ENCODE measurements at places on chromosomes 1 and 21. TPM values are rescaled to one million over a fixed set of nuclear protein-coding genes. Genes with fewer than 3 reads are reported as not detected.

DNA sequence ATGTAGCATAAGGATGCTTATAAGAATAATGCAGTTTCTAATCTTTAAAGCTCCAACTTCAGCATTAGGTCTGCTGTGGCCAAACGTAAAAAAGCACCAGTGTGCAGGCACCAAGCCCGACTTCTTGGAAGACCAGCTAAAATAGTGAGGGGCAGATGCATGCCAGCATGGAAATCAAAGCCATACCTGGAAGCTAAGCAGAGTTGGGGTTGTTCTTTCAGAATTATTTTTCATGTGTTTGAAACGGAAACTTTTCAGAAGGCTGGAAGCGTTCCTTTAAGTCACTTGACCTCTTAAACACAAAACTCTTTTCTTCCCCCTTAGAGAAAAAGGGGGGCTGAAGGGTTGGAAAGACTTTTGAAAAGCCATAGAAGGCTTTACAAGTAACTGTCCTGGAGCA is 329.2 kb upstream of the C1orf87 start:
- H3K4me3 ChIP-seq: no peak overlapping the region
- peaks cover 58% of the 10 kb centered on the region for H3K27me3 ChIP-seq
- no peaks in the 10 kb centered on the region for H3K36me3 ChIP-seq
- no peak overlapping the region for H3K27ac ChIP-seq
- H3K4me1 ChIP-seq: no peaks in the 10 kb centered on the region
- DNase-seq: no peak

GRCh38 chr1:67457247-67457646 is 27.0 kb upstream of the SERBP1 start:
- H3K27ac ChIP-seq: no peak overlapping the region
- DNase-seq: peak; percentile 7
- no peak overlapping the region for H3K4me3 ChIP-seq
- no peaks in the 10 kb centered on the region for H3K27me3 ChIP-seq
- no peaks in the 10 kb centered on the region for H3K4me1 ChIP-seq
- no peaks in the 10 kb centered on the region for H3K36me3 ChIP-seq

DNA sequence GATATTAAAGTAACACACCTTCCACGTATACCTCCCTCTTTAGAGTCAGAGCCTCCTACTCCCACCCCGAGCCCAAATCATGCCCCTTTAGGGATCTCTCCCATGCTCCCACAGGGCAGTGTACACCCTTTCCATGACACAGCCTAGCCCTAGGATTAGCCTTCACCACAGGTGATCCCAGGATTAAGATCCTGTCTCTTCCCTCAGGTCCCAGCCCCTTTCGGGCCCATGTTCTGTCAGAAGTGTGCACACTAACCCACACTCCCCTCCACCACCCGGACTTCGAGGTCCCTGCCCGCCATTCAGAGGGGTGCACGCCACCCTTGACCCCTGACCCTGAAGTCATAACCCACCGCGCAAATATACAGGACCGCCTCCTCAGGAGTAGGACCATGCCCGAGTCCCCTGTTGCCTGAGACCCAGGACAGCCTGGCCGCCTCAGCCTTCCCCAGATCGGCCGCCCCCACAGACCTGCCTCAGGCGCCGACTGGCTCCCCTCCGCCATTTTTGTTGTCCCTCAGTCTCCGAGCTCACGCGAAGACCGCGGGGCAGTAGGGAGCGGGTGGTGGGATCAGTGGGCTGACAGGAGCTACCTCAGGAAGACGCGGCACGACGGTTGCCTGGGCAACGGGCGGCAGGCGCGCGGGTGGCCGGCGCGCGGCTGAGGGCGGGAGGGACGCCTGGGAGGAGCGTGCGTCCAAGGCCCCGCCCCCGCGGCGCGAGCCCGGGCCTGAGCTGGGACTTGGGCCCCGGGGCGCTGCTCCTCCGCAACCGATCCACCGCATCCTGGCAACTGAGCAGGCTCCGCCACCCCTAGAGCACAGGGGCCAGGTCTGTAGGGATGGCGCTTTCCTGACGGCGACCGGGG is at the start of gene AGBL4:
Gene AGBL4, minus strand, starts transcription at position 663 of the 868 bp plus-strand sequence.
- H3K4me1 ChIP-seq: no peaks in the 10 kb centered on the region
- no peak within 1 kb of the TSS for H3K27ac ChIP-seq
- peak; percentile 11 for DNase-seq
- no peaks in the 10 kb centered on the region for H3K36me3 ChIP-seq

DNA sequence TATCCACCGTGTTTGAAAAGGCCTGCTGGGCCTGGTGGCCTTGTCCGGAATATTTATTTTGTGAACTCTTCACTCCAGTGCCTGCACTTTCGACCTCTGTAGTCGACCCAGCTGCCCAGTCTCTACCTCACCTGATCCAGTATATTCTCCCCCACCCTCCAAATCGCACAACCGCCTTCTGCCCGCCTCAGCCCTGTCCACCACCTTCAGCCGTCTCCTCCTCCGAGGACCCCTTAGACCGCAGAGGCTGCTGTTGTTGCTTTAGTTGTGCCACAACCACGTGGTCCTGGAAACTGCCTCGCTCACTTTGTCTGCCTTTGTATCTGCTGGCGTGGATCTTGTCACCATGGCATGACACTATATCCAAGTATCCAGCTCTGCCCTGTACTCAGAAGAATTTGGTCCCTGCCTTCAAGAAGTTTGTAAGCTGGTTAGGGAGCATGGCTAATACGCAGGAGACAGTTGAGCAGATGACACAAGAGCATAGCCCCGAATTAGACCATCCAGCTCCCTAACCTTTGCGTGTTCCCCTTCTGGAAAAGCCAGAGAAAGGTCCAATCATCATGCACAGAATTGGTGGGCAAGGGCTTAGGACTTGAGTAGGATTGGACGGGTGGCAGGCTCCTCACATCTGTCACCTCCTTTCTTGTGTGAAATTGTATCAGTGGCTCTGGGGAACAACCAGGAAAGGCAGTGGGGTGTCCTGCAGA is 1.5 kb downstream of the PHGDH start:
- peak; percentile 18 for DNase-seq
- no peaks in the 10 kb centered on the region for H3K36me3 ChIP-seq

GRCh38 chr1:35726450-35727433 is 8.1 kb upstream of the C1orf216 start:
- H3K27me3 ChIP-seq: no peaks in the 10 kb centered on the region
- H3K4me1 ChIP-seq: no peaks in the 10 kb centered on the region
- no peak overlapping the region for H3K27ac ChIP-seq

- H3K4me1 ChIP-seq: no peaks in the 10 kb centered on the region
- DNase-seq: no peak
- no peak overlapping the region for H3K27ac ChIP-seq
- H3K27me3 ChIP-seq: peaks cover 46% of the 10 kb centered on the region
Observed at GRCh38 chr1:160624464-160624863, 22.4 kb downstream of the SLAMF1 start.

Gene SPRR3
- total RNA-seq: not detected

DNA sequence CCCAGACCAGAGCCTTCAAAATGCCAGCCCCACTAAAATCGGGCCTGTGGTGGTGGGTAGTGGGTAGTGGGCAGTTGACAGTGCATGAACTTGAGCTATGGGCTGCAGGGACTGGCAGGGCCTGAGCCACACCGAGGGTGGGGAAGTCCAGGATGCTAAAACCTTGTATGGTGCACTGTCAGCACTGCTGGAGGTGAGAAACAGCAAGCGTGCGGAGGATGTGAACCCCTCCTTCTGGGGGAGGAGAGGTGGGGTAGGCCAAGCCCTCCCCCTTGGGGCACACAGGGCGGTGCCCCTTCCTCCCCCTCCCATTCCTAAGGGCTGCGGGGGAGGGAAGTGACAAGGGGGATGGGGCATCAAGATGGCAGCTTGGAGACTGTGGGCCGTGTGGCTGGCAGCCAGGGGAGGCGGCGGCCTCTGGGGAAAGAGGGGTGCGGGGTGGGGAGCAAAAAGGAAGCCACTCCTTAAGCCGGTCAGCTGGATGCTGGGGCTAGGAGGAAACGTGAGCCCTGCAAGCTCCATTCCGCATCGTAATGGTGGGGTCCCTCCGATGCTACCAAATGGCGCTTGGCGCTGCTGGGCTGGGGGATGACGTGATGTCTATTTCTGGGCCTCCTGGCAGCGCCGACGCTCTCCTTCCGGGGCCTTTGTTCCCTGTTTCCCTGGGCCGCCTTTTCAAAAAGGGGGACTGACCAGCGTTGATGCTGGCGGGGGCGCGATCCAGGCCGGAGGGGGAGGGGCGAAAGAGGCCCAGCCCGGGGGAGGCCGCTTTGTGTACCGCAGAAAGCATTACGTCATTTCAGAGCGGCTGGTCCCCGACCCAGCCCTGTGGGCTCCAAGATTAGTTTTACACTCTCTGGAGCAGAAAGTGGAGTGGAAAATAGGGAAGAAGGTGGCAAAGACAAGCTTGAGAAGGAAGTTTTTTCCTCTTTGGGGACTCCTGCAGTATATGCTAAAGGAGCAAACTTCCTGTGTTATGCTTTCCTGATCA is 809 bp downstream of the SYT11 start:
- H3K27ac ChIP-seq: no peak overlapping the region
- H3K4me1 ChIP-seq: peaks cover 15% of the 10 kb centered on the region
- H3K27me3 ChIP-seq: peaks cover 20% of the 10 kb centered on the region
- peaks cover 4% of the 10 kb centered on the region for H3K36me3 ChIP-seq
- no peak overlapping the region for H3K4me3 ChIP-seq

GRCh38 chr1:151716771-151717631 is at the start of gene CELF3:
CELF3 (minus strand) TSS chr1:151716803; CDS start chr1:151716020, 783 bp downstream.
- H3K4me3 ChIP-seq: no peak within 1 kb of the TSS
- peaks cover 67% of the 10 kb centered on the region for H3K27me3 ChIP-seq
- H3K36me3 ChIP-seq: no peaks in the 10 kb centered on the region
- H3K27ac ChIP-seq: no peak within 1 kb of the TSS
- no peak for DNase-seq

DNA sequence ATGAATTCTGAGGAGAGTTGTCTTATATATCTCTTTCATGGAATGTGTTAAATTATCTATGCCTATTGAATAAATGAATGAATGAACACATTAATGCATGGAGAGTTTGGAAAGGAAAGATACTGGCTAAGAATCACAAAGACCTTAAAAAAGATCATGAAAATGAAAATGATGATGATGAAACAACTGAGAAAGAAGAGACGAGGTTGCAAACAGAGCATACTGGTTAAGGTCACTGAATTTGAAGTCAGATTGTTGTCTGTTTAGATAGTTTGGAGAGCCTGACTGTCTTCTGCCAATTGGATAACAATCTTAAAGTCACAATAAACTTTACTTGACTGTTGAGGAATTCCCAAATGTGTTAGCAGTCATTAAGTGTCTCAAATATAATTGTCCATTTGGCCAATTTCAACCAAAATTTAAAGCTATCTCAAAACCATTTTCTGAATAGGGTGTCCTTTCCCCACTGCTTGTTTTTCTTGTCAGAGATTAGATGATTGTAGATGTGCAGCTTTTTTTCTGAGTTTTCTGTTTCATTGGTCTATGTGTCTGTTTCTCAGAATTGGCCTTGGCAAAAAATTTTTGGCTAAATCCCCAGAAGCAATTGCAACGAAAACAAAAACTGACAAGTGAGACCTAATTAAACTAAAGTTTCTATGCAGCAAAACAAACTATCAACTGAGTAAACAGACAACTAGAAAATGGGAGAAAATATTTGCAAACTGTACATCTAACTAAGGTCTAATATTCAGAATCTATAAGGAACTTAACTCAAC is 132.2 kb downstream of the PTGER3 start:
- no peak for DNase-seq
- H3K36me3 ChIP-seq: no peaks in the 10 kb centered on the region
- no peak overlapping the region for H3K4me3 ChIP-seq
- H3K27ac ChIP-seq: no peak overlapping the region
- no peaks in the 10 kb centered on the region for H3K4me1 ChIP-seq
